ENCODE measurements at places on chromosomes 4 and X. TPM values are rescaled to one million over a fixed set of nuclear protein-coding genes. Genes with fewer than 3 reads are reported as not detected.

TMPRSS11B gene
- 0.27 TPM for total RNA-seq

GPC3 gene
- total RNA-seq: 8.2 TPM

CTPS2 gene
- total RNA-seq: 11.4 TPM

ARL9 gene
- total RNA-seq: 1.2 TPM

MAGEA4 gene
- not detected for total RNA-seq

NSG1 gene
- 10.6 TPM for total RNA-seq

MYOZ2 gene
- 0.24 TPM for total RNA-seq

RPGR gene
- 6.3 TPM for total RNA-seq

USP51 gene
- total RNA-seq: 2.2 TPM

AKAP14 gene
- total RNA-seq: not detected

MAGEA9B gene
- not detected for total RNA-seq

DTHD1 gene
- not detected for total RNA-seq

TET2 gene
- total RNA-seq: 15.7 TPM

DNA sequence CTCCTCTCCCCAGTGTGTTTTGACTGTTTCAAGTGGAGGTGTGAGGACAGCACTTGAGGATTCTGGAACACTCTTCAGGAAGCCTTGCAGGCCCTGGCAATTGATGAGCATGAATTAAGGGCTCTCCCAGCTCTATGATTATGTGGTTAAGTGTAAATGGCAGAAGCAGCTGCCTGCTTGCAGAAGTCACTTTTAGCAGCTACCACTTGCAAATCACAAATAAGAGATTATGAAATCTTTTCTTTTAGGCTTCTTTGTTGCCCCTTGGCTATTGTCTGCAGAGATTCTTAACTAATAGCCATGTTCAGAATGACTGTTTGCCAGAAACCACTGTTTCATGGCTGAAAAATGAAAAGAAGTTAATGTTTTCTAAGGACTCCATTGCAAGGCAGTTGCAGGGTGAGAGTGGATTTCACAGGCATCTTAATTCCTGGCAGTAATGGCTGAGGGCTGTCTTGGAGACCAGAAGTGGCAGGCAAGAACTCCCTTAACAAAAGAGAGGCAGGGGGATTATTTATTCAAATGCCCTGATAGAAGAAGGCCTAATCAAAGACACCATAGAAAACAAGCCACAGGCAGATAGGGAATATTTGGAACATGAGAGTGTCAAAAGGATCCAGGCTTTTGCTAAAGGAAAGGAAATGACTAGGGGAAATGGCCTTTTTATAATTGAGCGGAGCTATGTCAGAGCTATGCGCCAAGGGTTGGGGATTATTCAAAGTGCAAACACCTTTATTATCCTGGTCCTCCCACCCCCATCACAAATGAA is 8.3 kb upstream of the HOPX start:
- DNase-seq: peak; percentile 23

DNA sequence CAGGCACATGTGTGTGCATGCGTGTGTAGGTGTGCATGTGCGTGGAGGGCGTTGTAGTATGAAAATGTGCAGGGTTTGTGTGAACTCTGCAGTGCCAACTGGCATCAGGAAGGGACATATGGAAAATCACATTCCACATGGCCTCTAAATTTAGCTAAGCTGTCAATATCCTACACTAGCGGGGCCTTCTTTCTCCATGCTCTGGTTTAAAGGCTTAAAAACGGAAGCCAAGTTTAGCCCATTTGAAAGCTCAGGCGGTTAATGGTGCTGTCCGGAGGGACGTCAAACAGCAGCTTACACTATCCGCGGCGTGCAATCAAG is 144.1 kb upstream of the NOCT start:
- no peak for DNase-seq

- peak; percentile 36 for DNase-seq
Measured at GRCh38 chr4:137819964-137820383, 287.7 kb upstream of the PCDH18 start.

- DNase-seq: no peak
Measured at GRCh38 chr4:33323393-33323792, 2603.2 kb downstream of the PCDH7 start.

- no peak for DNase-seq
Measured at GRCh38 chrX:128781506-128781905, 729.3 kb upstream of the ACTRT1 start.

DNA sequence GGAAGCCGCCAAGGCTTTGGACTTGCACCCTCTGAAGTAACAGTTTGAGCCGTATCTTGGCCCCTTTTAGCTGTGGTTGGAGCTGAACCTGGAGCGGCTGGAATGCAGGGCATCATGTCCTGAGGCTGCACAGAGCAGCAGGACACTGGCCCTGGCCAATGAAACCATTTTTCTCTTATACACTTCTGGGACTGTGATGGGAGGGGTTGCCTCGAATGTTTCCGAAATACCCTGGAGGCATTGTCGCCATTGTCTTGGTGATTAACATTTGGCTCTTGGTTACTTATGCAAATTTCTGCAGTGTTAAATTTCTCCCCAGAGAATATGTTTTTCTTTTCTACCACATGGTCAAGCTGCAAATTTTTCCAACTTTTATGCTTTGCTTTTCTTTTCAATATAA is 137.2 kb downstream of the MAGEC1 start:
- no peak for DNase-seq

GRCh38 chr4:6507345-6507744 is 34.9 kb upstream of the PPP2R2C start:
- no peak for DNase-seq

GRCh38 chr4:140790765-140791164 is 34.6 kb upstream of the TBC1D9 start:
- no peak for DNase-seq

- DNase-seq: peak; percentile 83
Measured at GRCh38 chr4:80305466-80305865, 30.1 kb upstream of the CFAP299 start.

DNA sequence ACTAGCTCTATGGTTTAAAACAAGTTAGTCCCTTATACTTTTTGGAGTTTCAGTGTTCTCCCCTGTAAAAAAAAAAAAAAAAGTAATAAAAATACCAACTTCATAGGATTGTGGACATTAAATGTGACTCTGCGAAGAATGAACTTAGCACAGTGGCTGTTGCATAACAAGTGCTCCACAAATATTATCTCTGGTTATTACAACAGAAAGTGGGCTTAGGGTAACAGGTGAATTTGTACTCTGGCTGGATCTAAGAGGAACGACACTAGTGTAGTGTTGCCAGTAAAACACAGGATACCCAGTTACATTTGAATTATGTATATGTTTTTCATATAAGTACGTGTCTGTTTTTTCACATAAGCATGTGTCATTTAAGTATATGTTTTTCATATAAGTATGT is 360.3 kb upstream of the CXorf51B start:
- DNase-seq: no peak

GRCh38 chr4:36692586-36692985 is 411.2 kb downstream of the DTHD1 start:
- no peak for DNase-seq

DNA sequence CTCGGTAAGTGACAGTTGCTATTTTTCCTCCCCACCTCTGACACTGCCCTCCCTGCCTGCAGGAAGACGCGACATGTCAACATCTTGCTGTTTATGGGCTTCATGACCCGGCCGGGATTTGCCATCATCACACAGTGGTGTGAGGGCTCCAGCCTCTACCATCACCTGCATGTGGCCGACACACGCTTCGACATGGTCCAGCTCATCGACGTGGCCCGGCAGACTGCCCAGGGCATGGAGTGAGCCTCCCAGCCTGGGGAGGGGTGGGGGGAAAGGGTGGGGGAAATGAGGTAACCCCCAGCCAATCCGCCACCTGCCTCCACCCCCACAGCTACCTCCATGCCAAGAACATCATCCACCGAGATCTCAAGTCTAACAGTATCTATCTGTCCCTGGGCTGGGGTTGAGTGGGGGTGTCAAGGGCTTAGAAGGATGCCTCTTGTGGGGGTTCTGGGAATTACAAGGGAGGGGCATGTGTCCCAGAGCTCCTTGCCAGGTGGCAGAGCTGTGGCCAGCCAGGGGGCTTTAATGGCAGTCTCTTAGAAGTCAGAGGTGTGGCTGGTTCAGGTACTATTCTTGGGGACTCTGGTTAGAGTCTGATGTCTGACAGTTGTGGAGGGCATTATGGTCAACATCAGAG is 7.8 kb downstream of the ARAF start:
- no peak for DNase-seq

Measured in astrocyte (in vitro differentiated cells and primary cell).